ENCODE measurements at places on chromosomes 3 and 15. TPM values are rescaled to one million over a fixed set of nuclear protein-coding genes. Genes with fewer than 3 reads are reported as not detected.

GRCh38 chr3:68059628-68060152 is 405.3 kb upstream of the SUCLG2 start:
- no peaks in the 10 kb centered on the region for H3K4me1 ChIP-seq
- DNase-seq = no peak
- H3K27ac ChIP-seq = no peak overlapping the region
- H3K36me3 ChIP-seq = no peaks in the 10 kb centered on the region

CPLX3 gene
- total RNA-seq = not detected

- peak overlapping the region; percentile 99 for H3K27ac ChIP-seq
- peaks cover 73% of the 10 kb centered on the region for H3K4me1 ChIP-seq
- DNase-seq = peak; percentile 86
- peaks cover 1% of the 10 kb centered on the region for H3K27me3 ChIP-seq
- H3K4me3 ChIP-seq = peak overlapping the region; percentile 82
Observed at GRCh38 chr15:59170295-59171066, 36.2 kb upstream of the LDHAL6B start.

GRCh38 chr3:146187334-146187950 is 26.5 kb upstream of the PLOD2 start:
- H3K4me1 ChIP-seq = peaks cover 23% of the 10 kb centered on the region
- H3K36me3 ChIP-seq = no peaks in the 10 kb centered on the region
- H3K4me3 ChIP-seq = no peak overlapping the region
- no peak overlapping the region for H3K27ac ChIP-seq
- H3K27me3 ChIP-seq = no peaks in the 10 kb centered on the region

PIERCE2 gene
- 0.71 TPM for total RNA-seq

DNA sequence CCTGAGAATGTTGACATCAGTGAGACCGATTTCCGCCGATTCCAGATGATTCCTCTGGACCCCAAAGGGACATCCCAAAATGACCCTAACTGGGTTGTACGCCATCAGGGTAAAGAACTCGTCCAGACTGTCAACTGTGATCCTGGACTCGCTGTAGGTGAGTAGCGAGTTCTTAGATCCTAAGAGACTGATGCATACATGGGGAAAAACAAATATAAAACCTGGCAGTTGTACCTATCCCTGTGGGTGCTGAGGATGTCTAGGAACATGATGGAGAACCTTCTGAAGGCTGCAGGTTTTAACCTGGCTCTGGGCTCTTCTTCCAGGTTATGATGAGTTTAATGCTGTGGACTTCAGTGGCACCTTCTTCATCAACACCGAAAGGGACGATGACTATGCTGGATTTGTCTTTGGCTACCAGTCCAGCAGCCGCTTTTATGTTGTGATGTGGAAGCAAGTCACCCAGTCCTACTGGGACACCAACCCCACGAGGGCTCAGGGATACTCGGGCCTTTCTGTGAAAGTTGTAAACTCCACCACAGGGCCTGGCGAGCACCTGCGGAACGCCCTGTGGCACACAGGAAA is 12.3 kb downstream of the THBS1 start:
- DNase-seq = peak; percentile 56
- peak overlapping the region; percentile 90 for H3K4me3 ChIP-seq
- peaks cover 92% of the 10 kb centered on the region for H3K27me3 ChIP-seq
- peaks cover 89% of the 10 kb centered on the region for H3K4me1 ChIP-seq

- H3K27ac ChIP-seq = peak overlapping the region; percentile 95
- H3K4me3 ChIP-seq = peak overlapping the region; percentile 99
- peak; percentile 11 for DNase-seq
Observed at GRCh38 chr15:42549032-42549491, 424 bp downstream of the HAUS2 start.

DNA sequence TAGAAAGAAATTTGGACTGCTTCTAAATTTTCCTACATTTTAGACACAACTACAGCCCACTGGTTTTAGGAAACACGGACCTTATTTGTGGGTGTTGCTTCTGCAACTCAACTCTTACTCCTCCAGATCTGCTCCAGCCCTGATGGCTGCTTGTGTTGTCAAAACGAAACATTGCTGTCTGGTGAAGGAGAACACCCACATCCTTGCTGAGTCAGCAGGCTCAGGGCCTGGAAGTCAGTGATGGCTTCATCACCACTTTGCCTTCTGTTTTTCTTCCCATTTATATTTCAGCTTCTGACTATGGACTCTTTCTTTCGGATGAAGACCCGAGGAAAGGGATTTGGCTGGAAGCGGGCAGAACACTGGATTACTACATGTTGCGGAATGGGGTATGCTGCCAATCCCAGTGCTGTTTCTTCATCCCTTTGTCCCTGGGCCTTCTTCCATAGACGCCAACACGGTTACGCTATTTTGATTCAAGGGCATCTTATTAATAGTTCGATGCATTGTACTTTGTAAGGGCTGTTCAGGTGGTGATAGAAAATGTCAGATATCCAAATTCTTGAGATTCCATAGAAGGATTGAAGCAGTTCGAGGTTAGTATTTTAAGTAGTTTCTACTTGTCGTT is 392.6 kb upstream of the TPM1 start:
- H3K4me1 ChIP-seq = peaks cover 28% of the 10 kb centered on the region
- no peak for DNase-seq
- H3K27ac ChIP-seq = no peak overlapping the region

- H3K27me3 ChIP-seq = peaks cover 26% of the 10 kb centered on the region
- no peaks in the 10 kb centered on the region for H3K36me3 ChIP-seq
- no peak for DNase-seq
- peak overlapping the region; percentile 6 for H3K4me3 ChIP-seq
- peaks cover 39% of the 10 kb centered on the region for H3K4me1 ChIP-seq
- H3K27ac ChIP-seq = no peak overlapping the region
Observed at GRCh38 chr3:46406443-46406787, 451 bp downstream of the CCR5AS start.

DET1 gene
- 6.3 TPM for total RNA-seq

HHATL gene
- total RNA-seq = not detected

VIPR1 gene
- not detected for total RNA-seq

- no peaks in the 10 kb centered on the region for H3K27me3 ChIP-seq
- peak; percentile 57 for DNase-seq
- peak overlapping the region; percentile 92 for H3K27ac ChIP-seq
- peaks cover 91% of the 10 kb centered on the region for H3K4me1 ChIP-seq
Observed at GRCh38 chr15:39191871-39192291, 389.0 kb upstream of the THBS1 start.

GRCh38 chr3:72086042-72086742 is 301.2 kb upstream of the PROK2 start:
- H3K4me1 ChIP-seq = no peaks in the 10 kb centered on the region
- no peak overlapping the region for H3K27ac ChIP-seq
- H3K27me3 ChIP-seq = peaks cover 29% of the 10 kb centered on the region
- H3K36me3 ChIP-seq = no peaks in the 10 kb centered on the region
- no peak overlapping the region for H3K4me3 ChIP-seq

DNA sequence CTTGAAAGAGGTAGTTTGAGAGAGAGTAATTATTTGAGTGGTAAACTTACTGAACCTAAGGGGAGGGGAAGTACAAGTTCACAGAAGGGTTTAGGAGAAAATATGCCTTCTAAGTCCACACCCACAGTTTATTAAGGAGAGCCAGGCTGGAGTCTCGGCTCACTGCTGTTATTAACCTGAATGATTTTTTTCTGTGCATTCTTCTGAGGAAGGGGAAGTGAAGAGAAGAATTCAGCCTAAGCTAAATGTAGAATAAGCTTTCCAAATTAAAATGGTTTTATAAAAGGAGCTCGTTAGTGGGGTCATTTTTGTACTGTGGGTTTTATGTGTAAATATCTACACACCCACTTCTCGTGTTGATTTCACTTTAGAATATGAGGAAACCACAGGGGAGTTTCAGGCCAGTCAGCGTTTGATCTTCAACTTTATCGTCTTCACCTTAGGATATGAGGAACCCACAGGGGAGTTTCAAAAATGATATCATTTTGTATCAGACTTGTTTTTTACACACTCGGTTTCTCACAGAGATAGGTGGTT is 1.5 kb downstream of the WHAMM start:
- H3K4me3 ChIP-seq = peak overlapping the region; percentile 94
- no peaks in the 10 kb centered on the region for H3K27me3 ChIP-seq
- H3K27ac ChIP-seq = peak overlapping the region; percentile 84
- H3K36me3 ChIP-seq = peaks cover 14% of the 10 kb centered on the region
- H3K4me1 ChIP-seq = peaks cover 30% of the 10 kb centered on the region

DNA sequence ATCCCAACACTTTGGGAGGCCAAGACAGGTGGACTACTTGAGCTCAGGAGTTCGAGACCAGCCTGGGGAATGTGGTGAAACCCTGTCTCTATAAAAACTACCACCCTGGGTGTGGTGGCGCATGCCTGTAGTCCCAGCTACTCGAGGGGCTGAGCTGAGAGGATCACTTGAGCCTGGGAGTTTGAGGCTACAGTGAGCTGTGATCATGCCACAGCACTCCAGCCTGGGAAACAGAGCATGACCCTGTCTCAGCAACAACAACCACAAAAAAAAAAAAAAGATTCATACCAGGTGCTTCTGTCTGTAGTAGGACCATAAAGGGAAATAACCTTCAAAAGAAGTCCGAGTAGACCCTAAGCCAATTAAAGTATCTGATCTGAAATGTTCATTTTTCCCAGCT is 94.5 kb downstream of the SERPINI1 start:
- no peaks in the 10 kb centered on the region for H3K36me3 ChIP-seq
- H3K4me3 ChIP-seq = no peak overlapping the region
- no peak for DNase-seq
- no peaks in the 10 kb centered on the region for H3K4me1 ChIP-seq

DNA sequence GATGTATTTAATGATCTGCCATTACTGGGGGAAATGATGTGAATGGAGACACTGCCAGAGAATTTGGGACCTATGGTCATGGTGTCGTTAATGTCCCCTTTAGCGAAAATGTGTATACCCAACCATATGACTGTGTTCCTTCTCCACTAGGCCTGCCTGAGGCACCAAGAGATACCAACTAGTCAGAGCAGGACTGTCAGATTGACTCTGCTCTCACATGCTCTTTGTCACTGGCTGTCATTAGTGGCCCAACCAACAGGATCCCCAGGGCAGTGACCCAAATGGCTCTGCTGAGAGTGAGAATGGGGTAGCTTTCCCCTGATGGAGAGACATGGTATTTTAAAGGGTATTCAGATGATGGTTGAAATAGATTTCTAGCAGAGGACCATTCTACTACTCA is 2.8 kb downstream of the TAGLN3 start:
- DNase-seq = no peak
- no peak overlapping the region for H3K27ac ChIP-seq
- H3K4me1 ChIP-seq = peaks cover 69% of the 10 kb centered on the region
- no peaks in the 10 kb centered on the region for H3K27me3 ChIP-seq
- H3K36me3 ChIP-seq = no peaks in the 10 kb centered on the region

- H3K27me3 ChIP-seq = no peaks in the 10 kb centered on the region
- peaks cover 32% of the 10 kb centered on the region for H3K4me1 ChIP-seq
- H3K36me3 ChIP-seq = no peaks in the 10 kb centered on the region
- DNase-seq = no peak
Observed at GRCh38 chr15:85389772-85390171, 9.4 kb downstream of the AKAP13 start.

DNA sequence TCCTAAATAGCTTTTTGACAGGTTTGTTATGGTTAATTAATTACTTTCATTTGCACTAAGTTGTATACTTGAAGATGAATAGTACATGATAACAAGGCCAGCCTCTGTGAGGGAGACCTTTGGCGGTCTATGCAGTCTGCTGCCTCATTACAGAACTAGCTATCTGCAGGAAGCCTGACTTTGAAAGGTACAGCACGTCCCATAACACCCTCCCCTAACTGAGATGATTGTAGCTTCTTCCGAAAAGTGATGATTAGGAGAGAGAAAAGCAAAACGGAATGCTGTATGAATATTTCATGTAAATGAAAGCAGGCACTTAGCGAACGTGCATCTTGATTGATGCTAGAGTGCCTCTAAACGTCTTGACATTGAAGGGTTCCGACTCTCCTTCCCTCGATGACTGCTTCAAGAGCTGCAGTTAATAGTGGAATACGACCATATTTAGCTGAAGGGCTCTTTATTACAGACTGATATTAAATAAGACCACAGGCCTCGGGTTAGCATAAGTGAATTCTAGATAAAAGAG is 116.2 kb upstream of the TMCO5A start:
- peaks cover 19% of the 10 kb centered on the region for H3K4me1 ChIP-seq
- no peak overlapping the region for H3K27ac ChIP-seq
- H3K27me3 ChIP-seq = no peaks in the 10 kb centered on the region
- H3K4me3 ChIP-seq = no peak overlapping the region
- no peak for DNase-seq
- no peaks in the 10 kb centered on the region for H3K36me3 ChIP-seq

GRCh38 chr3:147360646-147361453 is 45.5 kb downstream of the ZIC4 start:
- H3K27ac ChIP-seq = no peak overlapping the region
- H3K4me1 ChIP-seq = peaks cover 4% of the 10 kb centered on the region
- DNase-seq = no peak
- no peak overlapping the region for H3K4me3 ChIP-seq
- H3K27me3 ChIP-seq = peaks cover 68% of the 10 kb centered on the region

LINGO1 gene
- not detected for total RNA-seq

CD86 gene
- not detected for total RNA-seq

DNA sequence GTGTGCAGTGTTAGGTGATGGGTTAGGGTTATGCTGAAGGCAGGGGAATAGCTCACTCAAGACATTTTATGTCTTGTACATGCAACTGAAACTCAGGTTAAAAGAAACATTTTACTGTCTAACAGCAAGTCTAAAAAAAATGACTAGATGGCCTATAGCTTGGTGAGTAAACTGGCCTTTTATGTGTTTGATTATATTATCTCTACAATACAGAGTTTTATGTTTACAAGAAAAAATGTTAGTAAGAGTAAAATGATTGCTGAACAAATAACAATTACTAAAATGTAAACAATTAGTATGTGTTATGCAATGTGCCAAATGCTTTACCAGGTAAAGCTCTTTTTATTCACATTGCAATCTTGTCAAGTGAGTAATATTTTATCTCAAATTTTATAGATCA is 1039.6 kb downstream of the ROBO2 start:
- H3K27me3 ChIP-seq = peaks cover 5% of the 10 kb centered on the region
- H3K36me3 ChIP-seq = no peaks in the 10 kb centered on the region
- no peak for DNase-seq
- no peak overlapping the region for H3K27ac ChIP-seq
- no peaks in the 10 kb centered on the region for H3K4me1 ChIP-seq
- H3K4me3 ChIP-seq = no peak overlapping the region

GRCh38 chr3:123375014-123375940 is 73.6 kb downstream of the ADCY5 start:
- no peak overlapping the region for H3K27ac ChIP-seq
- no peak for DNase-seq
- no peak overlapping the region for H3K4me3 ChIP-seq
- no peaks in the 10 kb centered on the region for H3K4me1 ChIP-seq
- H3K27me3 ChIP-seq = peaks cover 47% of the 10 kb centered on the region

HIGD2B gene
- not detected for total RNA-seq

- no peaks in the 10 kb centered on the region for H3K36me3 ChIP-seq
- H3K27me3 ChIP-seq = peaks cover 3% of the 10 kb centered on the region
- DNase-seq = no peak
- H3K27ac ChIP-seq = no peak overlapping the region
Observed at GRCh38 chr3:115706311-115706829, 83.1 kb downstream of the GAP43 start.

DNA sequence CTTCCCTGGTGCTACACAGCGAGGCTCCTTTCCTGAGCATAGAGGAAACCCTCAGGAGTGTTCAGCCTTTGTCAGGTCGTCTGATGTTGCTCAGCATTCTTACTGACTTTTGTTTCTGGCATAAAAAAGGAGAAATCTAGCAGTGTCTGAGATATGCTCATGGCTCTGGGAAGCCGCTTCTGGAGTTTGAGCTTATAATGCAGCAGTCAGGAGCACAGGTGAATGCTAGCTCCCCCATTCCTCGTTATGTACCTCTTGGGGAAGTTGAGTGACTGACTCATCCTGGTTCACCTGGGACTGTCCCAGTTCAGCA is 49.2 kb upstream of the MYZAP start:
- no peak overlapping the region for H3K4me3 ChIP-seq
- no peaks in the 10 kb centered on the region for H3K36me3 ChIP-seq
- DNase-seq = no peak
- no peak overlapping the region for H3K27ac ChIP-seq
- peaks cover 1% of the 10 kb centered on the region for H3K4me1 ChIP-seq

TRIM42 gene
- not detected for total RNA-seq

SLC24A1 gene
- total RNA-seq = 11.3 TPM

ARNT2 gene
- 16.5 TPM for total RNA-seq

SELENOS gene
- total RNA-seq = 85.8 TPM

Measured in HFFc6 (cell line).